LoVo (cell line): ENCODE measurements at places on chromosomes 12 and 14.

DNA sequence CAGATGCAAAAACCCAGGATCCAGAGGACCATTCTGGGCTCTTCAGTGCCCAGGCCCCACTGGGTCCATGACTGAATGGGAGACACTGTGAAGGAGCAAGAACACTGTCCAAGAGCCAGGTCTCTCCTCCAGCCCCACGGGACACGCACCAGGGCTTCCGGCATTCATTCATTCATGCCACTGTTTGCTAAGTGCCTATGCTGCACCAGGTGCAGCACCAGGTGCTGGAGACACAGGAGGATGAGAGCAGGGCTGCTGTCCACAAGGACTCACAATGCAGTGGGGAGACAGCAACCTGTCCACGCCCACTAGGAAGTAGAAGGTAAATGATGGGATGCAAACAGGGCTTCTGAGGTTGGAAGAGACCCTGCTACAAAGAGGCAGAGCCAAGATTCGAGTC, 20.4 kb downstream of the CLMN start:
- no peak for DNase-seq

GRCh38 chr12:38547586-38547985, 231.0 kb downstream of the ALG10B start:
- no peak for DNase-seq

DNA sequence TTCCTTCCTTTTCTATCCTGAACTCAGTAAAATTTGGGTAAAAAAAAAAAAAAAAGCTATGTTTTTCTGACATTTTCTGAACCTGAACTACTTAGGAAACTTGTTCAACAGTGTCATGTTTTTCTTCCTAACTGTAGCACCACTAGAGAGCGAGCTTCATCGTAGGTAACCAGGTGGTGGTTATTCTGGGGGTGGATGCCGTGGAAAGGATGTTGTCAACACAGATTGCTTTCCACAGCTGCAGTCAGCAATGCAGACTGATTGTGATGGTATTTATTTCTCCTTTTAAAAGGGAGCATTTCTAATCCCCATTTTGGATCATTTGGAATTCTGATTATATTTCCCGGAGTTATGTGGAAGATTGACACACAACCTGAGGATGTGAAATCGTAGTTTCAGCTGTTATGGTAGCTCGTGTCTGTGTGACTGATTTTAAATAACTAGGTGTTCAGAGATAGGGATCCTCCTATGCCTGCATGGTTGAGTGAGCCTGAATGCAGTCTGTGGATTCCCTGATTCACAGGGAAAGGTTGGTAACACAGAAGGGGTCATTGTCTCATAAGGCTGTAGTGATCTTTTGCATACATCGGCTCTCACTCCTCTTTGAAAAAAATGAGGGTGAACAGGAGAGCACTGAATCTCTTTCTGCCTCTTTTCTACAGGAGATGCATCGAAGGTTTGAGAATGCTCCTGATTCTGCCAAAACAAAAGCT, 113.2 kb downstream of the ERC1 start:
- no peak for DNase-seq

DNA sequence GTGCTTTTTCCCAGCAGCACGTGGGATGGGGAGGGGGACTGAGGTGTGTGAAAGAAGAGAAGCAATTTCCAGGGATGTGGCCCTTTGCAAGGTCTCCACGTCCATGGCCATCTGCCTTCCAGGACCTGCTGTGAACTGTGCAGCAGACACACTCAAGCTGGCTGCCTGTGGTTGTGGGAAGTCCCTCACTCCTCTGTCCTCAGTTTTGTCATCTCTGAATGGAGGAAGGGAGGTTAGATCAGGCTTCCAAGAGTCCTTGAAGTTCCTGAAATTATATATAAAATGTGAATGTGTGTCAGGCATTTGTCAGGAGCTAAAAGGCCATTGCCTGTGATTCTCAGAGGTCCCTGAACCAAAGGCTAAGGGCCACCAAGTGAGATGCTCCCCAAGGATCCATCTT, 328.2 kb downstream of the CACNA1C start:
- no peak for DNase-seq

DNA sequence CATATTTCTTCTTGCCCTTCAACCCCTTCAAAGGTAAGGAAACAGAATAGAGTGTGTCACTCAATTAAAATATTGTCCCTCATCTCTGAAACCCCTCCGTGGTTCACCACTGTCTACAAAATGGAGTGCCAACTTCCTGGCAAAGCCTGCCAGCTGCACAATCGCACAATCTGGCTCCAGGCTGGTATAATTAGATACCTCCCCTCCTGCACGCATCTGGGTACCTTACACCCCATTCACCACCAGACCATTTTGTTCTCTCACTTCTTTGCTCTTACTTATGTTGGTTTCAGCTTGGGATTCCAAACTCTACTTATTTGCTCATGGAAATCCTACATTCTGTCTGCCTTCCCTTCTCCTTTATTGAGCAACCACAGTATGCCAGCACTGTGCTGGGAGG, 314.9 kb downstream of the NUAK1 start:
- DNase-seq, result no peak

- peak; percentile 74 for DNase-seq
These were observed 111.6 kb downstream of the RIN3 start for GRCh38 chr14:92625213-92625612.

GRCh38 chr12:94700662-94701061, 50.3 kb upstream of the TMCC3 start:
- DNase-seq, result no peak

- peak; percentile 24 for DNase-seq
These were observed 22.3 kb downstream of the MSRB3 start for GRCh38 chr12:65300679-65301349.

GRCh38 chr14:34450542-34450915, 11.5 kb downstream of the SPTSSA start:
- no peak for DNase-seq
